ENCODE measurements at places on chromosomes 11 and 22.
A peak's percentile ranks its signal among the peaks of the same experiment; 100 is the strongest.

- DNase-seq = no peak
These were observed 28.8 kb downstream of the LMO1 start for GRCh38 chr11:8234910-8235309.

DNA sequence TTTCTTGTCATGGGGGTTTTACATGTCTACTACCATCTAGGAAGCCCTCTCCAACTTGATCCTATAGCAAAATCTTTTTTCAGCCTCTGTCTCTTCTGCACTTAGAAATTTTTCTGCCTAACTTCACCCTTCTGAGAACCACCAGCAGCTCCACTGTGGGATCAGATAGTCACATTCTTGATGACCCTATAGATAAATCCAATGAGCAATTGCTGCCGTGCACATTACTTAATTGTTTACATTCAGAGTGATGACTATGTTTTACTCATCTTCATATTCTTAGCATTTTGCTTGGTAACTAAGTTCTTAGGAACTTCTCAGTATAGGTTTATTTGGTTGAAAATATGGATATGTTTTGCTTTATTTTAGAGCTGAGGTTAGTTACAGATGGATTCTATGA lies 12.4 kb upstream of the ETS1 start:
- no peak for DNase-seq

- no peak for DNase-seq
These were observed 73.2 kb upstream of the BLID start for GRCh38 chr11:122189229-122189628.

- DNase-seq = no peak
These were observed 15.5 kb downstream of the SLC1A2 start for GRCh38 chr11:35403765-35404387.

GRCh38 chr11:83241291-83241946 lies 44.7 kb downstream of the CCDC90B start:
- no peak for DNase-seq

- DNase-seq = no peak
These were observed 80.5 kb upstream of the WNT7B start for GRCh38 chr22:46057246-46058090.

DNA sequence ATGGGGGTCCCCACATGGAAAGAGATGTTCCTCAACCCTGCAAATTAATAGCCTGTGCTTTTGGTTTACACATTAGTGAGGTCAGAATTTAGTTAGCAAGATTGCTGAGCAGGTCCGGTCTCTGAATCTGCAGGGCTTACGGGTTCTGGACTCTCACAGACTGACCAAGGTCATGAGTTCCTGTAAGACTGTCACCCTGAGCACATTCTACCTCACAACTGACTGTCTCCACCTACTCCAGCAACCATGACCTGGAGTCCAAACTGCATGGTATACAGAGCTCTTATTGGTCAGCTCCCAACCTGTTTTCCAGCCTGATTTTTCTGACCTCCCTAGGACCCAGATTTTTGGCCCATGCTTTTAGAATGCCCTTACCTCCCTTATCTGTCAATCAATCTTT lies 28.2 kb downstream of the DKK3 start:
- no peak for DNase-seq

GRCh38 chr22:24201681-24202614 lies 20.7 kb downstream of the SUSD2 start:
- no peak for DNase-seq

GRCh38 chr11:88266157-88266556 lies 71.4 kb downstream of the CTSC start:
- DNase-seq = no peak

DNA sequence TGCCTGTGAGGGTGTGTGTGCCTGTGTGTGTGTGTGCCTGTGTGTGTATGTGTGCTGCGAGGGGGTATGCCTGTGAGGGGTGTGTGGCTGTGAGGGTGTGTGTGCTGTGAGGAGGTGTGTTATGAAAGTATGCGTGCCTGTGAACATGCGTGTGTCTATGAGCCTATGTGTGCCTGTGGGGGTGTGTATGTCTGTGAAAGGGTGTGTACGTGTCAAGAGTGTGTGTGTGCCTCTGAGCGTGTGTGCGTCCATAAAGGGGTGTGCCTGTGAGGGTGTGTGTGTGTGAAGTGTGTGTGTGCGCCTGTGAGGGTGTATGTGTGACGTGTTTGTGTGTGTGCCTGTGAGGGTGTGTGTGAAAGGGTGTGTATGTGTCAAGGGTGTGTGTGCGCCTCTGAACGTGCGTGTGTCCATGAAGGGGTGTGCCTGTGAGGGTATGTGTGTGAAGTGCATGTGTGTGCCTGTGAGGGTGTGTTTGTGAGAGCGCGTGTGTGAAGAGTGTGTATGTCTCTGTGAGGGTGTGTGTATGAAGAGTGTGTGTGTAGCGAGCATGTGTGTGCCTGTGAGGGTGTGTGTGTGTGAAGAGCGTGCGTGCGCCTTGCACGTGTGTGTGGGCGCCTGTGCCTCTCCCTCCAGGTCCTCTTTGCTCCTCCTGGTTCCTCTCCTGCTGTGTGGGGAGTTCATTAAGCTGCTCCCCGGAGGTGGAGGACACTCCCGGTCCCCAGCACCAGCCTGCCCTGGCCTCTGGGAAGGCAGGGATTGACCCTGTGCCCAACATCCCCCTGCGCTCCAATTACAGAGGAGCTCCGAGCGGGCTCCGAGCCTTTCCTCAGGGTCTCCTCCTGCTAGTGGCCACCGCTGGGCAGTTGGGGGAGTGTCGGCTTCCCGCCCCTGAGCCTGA lies 53.3 kb downstream of the CACNA1I start:
- no peak for DNase-seq

GRCh38 chr11:101912823-101913284 lies 2.0 kb upstream of the CEP126 start:
- DNase-seq = no peak

GRCh38 chr11:9936754-9937153 lies 272.9 kb downstream of the SWAP70 start:
- DNase-seq = no peak

DNA sequence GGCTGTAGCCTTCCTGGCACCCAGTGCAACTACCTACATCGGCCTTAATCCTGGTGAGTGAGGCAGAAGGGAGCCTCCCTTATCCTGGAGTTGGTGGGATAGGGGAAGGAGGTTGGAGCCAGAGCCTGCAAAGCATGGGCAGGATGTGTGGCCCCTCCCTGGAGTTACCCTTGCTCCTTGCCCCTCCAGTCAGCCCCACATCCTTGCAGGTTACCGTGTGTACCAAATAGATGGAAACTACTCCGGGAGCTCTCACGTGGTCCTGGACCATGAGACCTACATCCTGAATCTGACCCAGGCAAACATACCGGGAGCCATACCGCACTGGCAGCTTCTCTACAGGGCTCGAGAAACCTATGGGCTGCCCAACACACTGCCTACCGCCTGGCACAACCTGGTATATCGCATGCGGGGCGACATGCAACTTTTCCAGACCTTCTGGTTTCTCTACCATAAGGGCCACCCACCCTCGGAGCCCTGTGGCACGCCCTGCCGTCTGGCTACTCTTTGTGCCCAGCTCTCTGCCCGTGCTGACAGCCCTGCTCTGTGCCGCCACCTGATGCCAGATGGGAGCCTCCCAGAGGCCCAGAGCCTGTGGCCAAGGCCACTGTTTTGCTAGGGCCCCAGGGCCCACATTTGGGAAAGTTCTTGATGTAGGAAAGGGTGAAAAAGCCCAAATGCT lies 3.9 kb downstream of the SMPD1 start:
- no peak for DNase-seq

DNA sequence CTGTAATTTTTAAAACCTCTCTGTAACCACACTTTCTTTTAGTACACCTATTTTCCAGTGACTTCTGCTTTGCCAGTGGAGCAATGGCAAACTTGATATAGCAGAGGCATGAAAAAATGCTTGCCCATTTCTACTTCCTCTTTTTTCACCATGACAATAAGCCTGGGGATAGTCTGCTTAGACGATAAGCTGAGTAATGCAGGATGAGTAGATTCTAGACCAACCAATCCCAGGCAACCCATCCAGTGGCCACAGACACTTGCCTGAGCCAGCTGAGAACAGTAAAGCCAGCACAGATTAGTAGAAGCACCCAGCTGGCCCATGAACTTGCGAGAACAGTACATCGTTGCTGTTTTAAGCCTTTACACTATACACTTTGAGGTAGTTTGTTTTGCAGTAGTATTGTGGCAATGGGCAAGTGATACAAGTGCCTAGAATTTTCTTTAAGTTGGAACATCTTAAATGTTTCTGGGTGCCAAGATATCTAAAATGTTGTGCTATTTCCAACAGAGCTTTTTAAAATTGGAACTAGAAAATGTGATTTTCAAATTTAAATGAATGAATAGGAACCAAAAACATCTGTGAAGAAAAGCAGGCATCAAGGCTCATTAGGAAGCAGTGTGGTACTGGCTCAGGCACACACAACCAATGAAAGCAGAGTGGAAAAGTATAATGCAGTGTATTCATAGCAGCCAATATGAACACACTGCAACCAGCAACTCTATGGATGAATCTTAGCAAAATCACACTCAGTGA lies 37.7 kb downstream of the DDI1 start:
- no peak for DNase-seq

- peak; percentile 19 for DNase-seq
These were observed 408 bp downstream of the PPP2R5B start for GRCh38 chr11:64924910-64925284.

- no peak for DNase-seq
These were observed 36.2 kb upstream of the RAPSN start for GRCh38 chr11:47485107-47485506.

DNA sequence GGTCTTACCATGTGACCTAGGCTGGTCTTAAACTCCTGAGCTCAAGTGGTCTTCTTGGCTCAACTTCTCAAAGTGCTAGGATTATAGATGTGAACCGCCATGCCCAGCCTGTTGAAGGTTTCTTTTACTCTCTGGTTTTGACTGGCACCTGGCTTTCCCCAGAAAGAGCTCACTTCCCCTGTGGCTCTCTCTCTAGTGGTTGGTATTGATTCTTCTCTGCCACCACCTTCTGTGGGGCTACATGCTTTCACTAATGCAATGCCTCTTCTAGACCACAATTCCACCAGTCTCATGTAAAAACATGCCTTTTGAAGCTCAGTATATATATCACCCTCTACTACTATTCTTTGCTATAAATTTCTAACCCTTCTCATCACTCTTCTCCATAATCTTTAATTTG lies 67.2 kb downstream of the CCDC83 start:
- DNase-seq = no peak

DNA sequence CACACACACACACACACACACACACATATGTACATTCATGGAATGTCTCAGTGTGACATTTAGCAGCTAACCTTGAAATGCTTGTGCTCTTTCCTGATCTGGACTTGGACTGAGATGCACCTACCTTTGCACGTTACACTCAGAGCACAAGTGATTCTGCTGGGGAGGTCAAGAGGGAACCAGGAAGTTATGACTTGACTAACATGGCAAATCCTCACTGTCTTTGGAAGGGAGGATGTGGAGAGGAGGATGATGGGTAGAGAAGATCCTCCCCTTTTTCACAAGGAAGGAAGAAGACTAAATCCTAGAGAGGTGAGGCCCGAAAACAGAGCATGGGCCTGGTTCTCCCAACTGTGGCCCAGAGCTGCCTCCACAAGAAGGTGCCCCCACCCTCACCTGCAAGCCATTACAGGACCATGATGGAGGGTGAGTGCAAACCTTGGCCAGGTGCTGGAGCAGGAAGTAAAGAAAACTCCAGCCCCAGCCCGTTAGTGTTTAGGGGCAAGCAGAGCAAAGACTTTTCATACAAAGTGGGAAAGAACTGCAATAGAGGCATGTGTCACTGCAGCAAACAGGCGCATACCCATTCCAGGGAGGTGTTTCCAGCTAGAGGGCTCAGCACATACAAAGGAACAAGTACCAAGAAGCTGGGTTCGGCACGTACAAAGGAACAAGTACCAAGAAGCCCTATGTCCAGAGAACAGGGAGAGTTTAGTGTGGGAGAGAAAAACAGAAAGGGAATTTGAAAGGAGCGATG lies 26.4 kb downstream of the SCN4B start:
- DNase-seq = no peak

DNA sequence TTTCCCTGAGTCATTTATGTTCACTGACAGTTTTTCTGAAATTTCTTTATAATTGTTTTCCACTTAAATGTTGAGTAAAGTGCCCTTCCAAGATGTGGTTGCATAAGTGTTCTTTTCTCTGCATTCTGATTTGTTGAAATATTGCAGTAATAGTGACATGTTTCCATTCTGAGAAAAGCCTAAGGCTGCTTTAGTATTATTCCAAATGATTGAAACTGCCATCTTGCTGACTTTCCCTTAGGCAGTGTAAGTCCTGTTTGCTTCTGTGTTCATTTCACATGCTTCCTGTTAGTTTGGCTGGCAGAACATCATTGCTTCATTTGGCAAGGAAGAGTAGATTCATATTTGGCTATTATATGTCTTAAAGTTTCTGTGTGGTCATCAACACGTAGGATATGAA lies 146.5 kb downstream of the ELP4 start:
- no peak for DNase-seq

GRCh38 chr11:6667733-6668374 lies 12.2 kb upstream of the DCHS1 start:
- no peak for DNase-seq

GRCh38 chr22:44705022-44705297 lies 3.0 kb downstream of the PRR5 start:
- no peak for DNase-seq

DNA sequence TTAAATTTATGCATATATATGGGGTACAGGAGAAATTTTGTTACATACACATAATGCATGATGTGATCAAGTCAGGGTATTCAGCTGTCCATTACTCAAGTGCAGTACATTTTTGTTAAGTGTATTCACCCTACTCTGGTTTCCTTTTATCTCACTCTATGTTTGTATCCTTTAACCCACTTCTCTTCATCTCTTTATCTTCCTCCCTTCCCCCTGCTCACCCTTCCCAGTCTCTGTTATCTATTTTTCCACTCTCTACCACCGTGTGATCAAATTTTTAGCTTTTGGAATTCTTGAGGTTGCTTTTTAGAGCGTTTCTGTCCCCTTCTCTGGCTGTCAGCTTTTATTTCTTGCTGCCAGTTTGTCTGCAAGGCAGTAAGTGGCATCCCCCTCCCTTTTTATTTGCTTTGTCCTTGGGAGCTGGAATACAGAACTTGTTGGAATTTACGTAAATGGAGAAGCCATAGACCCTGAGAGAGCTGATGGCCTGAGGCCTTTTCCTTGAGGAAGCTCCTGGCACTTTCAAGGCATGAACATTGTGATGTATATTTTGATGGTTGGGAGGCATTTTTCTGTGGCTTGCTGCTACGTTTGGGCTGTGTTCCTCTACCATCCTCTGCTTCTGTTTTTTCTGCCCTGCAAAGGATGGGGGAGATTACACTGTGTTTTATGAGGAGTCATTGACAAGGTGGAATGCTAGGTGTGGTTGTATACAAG lies 148.6 kb downstream of the LDLRAD3 start:
- no peak for DNase-seq

Data from stimulated activated CD4-positive, alpha-beta T cell treated with anti-CD3 and anti-CD28 coated beads, Interleukin-12 subunit alpha, Interleukin-12 subunit beta, amount 100 ng/mL, for 4 hours (primary cell).